ENCODE measurements at places on chromosomes 6 and 20. TPM values are rescaled to one million over a fixed set of nuclear protein-coding genes. Genes with fewer than 3 reads are reported as not detected.
A peak's percentile ranks its signal among the peaks of the same experiment; 100 is the strongest.

DNA sequence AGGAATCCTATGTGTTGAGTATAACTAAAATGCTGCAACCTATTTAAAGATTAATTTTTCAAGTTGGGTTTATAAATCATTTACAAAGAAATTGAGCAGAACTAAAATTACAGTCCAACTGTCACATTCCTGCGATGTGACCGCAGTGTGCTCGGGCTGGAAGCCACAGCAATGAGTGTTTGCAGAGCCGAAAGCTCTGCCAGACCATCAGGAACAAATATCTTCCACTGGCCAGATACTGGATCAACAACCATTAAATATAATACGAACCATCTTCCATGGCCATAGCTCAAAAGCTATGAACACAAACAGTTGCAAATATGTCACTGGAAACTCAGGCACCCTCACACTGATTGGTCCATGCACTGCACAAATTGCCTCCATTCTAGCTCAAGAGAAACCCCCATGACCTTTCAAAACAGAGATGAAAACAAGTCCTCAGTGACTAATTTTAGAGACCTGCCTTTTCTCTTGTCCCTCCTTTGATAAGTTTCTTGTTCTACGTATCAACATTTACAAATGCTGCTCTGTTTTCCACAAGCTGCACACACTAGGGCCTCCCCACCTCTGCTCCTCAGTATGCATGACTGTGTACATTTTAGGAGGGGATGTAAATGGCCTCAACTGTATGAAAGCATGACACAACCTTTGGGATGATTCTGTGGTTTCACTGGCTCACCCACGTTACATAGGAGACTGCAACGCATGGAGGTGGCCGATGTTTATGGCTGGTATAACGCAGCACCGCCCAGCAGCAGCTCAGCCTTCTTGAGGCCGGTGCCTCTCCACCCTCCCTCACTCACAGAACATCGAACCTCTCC is 171.7 kb downstream of the WDR27 start:
- DNase-seq, result peak; percentile 70

DNA sequence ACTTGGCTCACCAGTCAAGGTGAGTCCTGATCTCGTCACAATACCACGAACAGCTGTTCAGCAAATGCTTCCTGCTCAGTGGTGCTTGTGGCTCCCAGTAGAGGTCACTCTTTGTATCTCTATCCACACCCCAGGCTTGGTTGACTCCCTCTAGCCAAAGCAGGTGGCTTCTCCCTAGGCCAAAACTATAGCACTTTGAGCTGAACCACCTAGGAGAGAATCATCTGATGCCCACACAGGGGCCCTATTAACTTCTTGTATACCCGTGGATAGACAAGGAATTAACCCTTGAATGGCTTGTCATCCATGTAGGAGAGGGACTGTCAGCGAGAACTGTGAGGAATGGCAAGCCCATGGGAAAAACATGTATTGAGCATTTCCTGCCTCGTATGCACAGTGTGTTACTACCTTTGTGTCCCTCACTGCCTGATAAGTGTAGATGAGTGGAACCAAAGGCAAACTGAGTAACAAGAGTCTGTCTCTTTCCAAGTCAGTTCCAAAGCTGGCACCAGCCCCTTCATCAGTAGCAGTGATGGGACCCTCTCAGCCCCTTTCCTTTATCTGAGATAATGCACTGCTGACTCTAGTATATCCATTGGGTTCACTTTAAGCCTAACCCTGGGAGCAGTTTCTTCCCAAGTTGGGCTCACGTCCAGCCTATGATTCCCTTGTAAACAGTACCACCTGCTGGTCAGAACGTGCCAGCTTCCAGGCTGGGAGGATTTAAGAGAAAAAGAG is 42.5 kb downstream of the EIF2S2 start:
- DNase-seq, result peak; percentile 84

DNA sequence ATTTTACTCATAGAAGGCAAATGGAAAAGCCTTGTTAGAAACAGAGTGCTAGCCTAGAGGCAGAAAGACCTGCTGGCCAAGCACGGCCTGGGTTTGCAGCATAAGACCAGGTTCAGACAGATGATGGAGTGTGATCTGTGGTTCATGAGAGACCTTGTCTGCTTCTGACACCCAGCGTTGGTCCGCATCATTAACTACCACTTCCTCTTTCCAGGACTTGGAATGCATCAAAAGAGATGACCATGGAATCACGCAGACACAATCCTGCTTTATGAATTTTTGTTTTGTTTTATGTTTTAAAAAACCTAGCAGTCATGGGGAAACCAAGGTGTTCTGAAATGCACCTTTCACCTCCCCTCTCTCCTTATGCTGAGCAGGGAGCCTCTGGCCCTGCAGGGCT is 76.8 kb upstream of the SYNDIG1 start:
- DNase-seq, result no peak

DNA sequence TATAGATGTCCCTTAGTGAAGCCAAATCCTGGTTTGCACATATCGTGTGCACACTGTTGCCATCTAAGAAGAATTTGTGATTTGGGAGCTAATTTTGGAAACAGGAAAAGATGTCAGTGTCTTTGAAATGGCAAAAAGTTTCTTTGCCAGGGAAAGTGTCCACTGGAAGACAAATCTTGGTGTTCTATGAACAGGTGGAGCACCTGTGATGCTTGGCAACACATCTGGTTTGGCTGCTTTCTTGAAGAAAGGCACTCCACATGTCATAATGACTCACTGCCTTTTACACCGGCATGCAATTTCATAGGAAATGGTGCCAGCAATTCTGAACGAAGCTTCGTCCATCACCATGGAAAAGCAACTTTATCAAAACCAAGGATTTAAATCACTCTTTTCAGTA is 1040.0 kb upstream of the MAP3K7 start:
- DNase-seq, result no peak

GRCh38 chr6:151493804-151494234 is at the start of gene CCDC170:
TSS of gene CCDC170 (plus strand) at chr6:151494017. CDS start at chr6:151494129, 112 bp downstream.
- DNase-seq, result no peak

DNA sequence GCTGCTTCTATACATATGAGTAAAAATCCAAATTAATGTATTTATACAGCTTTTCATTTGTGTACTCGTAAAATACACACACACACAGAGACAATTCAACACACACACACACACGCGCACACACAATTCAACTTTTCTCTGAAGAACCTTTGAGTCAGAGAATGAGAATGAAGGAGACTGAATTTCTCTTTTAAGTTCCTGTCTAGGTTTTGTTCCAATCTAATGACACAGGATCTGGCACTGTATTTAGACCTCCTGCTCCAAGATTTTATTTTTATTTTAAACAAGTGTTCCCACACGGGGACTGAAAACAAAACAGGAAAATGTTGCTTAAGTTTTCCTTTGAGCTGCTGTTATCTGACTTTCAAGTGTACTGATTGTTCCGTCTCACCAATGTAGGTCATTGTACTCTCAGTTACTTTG is 250.8 kb downstream of the LAMA2 start:
- no peak for DNase-seq

DNA sequence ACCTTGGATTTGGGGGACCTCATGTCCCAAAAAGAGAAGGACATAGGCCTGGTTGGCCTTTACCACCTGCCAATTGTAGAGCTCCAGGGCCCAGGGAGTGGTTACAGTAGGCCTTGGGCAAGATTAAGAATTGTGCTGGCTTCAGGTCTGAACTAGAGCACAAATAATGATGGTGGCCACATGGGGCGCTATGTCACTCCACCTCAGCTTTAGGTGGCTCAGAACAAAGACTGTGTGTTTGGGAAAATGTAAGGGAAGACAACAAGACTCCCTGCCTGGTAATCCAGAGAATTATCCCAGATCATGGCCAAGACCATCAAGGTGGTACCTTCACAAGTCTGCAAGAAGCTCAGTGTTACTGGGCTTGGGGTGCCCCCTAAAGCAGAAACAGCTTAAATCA is 224.9 kb upstream of the OPRM1 start:
- no peak for DNase-seq

GRCh38 chr6:166203003-166203640 is 35.5 kb upstream of the TBXT start:
- no peak for DNase-seq

The IRF4 gene
- 20.3 TPM for total RNA-seq

The CAGE1 gene
- not detected for total RNA-seq
